ENCODE measurements at places on chromosomes 1 and 21.

GRCh38 chr1:206582971-206583706 lies 29.1 kb downstream of the EIF2D start:
- no peak for DNase-seq

DNA sequence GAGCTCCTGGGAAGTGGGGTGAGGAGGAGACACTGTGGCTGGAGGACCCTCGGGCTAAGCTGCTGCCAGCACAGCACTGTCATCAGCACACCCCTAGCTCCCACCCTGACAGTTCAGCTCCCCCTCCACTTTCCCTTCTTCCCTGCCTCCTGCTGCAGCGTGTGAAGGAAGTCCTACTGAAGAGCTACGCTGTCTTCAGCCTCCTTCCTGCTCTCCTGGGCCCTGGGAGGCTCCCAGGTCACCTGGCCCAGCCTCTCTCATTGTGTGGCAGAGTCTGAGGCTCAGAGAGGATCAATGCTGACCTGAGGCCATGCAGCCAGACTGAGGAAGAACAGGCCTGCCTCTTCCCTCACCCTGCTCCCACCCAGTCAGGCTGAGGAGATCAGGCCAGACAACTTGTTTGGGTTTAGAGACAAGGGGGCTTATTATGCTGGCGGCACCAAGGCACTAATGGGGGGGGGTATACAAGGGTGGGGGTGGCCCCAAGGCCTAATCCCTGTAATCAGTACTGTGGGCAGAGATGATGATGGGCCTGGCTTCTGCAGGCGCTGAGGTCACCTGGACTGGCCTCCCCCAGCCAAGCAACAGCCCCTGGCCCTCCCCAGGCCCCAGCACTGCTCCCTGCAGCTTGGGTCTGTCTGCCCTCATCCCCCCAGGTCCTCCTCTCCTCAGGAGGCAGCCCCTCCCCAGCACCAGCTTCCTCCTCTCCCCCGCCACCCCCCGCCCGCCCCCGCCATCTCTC lies 9.1 kb downstream of the NES start:
- no peak for DNase-seq

DNA sequence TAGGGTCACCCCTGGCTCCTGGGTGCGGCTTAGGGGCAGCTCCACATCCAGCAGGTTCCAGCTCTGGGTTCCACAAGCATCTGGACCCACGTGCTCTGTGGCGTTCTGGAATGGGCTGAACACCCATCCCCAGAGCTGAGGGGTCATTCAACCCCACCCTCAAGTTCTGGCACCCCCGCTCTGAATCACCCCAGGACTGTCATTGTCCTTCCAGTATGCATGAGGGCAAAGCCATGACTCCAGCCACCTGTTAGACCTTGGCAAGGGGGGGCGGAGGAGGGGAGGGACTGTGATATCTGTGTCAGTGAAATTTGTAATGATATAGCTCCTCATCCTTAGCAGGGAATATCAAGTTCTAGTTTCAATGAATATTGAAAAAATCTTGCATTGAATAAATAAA lies 12.3 kb downstream of the INSRR start:
- no peak for DNase-seq

GRCh38 chr1:52096216-52096615 lies 40.1 kb downstream of the BTF3L4 start:
- DNase-seq: no peak

DNA sequence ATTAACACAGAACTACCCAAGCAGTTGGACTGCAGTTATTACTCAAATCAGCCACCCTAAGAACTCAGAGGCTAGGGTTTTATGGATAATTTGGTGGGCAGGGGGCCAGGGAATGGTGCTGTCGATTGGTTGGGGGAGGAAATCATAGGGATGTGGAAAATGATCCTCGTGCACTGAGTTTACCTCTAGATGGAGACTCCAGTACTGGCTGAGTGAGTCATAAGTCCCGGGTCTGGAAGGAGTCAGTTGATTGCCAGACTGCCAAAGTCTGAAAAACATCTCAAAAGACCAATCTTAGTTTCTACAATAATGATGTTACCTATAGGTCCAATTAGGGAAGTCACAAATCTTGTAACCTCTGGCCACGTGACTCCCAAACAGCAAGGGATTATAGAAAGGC lies 257.5 kb upstream of the PRMT6 start:
- no peak for DNase-seq

DNA sequence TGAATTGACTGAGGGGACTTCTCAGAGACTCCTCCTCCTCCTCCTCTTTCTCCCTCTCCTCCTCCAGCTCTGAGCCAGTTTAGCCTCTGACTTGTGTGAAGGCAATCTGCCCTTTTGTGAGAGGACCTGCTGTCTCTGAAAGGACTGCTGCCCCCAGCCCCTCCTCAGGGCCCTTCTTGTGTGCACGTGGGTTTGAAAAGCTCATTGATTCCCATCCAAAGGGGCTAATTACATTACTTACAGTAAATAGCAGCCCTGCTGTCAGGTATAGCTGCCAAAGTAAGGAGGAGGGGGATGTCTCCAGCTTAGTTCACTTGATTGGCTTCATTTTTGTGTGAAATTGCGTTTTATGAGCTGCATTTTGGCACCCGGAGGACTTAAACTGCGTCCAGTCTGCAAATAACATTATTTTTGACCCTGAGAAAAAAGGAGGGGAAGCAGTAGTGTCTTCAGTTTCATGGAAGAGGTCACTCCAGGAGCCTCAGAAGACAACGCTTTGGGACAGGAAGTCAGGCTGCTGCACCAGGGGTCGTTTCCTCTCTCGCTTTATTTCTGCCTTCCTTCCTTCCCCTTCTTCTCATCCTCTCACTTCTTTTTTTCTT lies 1.8 kb upstream of the LHX9 start:
- no peak for DNase-seq

- DNase-seq: no peak
Observed at GRCh38 chr1:233261206-233261605, 34.3 kb downstream of the PCNX2 start.

DNA sequence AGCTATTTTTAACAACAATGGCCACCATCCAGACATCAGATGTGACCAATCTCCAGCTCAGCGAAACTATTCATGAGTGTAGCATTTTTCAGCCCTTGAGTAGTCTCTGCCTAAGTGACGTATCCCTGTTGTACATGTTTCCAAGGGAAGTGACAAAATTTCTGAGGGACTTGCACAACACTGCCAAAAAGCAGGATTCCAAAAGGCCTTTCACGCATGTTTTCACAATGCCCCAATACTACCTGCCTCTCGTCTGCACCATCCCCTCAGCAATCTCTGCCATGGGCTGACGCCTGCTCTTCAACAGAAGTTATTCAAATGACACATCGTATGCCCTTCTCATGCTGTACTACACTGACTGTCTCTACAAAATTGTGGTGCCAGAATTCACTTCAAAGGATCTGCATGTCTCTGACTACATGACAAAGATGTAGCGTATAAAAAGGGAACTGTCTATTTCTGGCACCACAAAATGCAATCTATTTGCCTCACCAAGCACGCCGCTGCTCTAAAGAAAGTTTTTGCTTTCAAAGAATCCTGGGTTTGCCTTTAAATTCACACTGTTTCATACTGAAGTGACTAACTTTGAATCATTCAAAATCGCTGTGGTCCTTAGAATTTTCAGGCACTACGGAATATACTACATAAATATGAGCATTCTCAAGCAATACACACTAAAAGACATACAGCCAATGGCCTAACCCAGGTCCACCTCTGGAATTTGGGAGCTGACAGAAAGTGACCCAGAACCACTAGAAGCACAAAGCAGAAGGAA lies 32.9 kb downstream of the JAK1 start:
- DNase-seq: no peak

DNA sequence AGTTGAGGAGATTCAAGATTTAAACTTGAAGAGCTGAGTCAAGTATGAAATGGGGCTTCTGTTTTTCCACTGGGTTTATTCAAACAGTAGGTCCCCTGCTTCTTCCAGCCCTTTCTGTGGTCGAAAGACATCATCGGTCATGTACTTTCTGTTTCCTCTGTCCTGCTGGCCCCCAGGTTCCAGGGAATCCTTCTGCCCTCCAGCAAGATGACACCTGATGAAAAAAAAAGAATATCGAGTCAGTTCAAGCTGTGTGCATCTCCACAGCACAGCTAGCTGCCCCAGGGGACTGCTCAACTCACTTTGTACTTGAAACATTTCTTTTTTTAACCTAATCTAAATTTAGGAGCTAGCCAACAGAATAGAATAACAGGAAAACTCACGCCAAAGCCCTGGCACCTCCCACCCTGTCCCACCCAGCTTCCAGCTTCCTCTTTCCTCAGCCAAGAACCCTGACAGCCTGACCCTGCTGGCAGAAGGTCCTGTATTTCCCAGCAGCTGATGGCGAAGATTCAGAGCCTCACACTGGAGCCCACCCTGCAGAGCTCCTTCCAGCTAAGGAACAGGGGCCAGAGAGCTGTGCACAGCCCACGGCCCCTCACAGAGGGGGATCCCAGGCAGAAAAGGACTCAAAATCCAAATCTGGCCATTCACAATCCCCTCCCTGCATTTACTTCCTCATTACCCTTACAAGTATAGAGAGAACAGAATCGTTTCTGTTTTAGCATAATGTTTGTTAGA lies 176.5 kb downstream of the PSMG1 start:
- DNase-seq: no peak

- no peak for DNase-seq
Observed at GRCh38 chr1:78044796-78045562, 787 bp upstream of the GIPC2 start.

GRCh38 chr1:67645495-67646144 lies 39.4 kb upstream of the GADD45A start:
- no peak for DNase-seq

- DNase-seq: no peak
Observed at GRCh38 chr1:60866226-60866900, 216.0 kb upstream of the NFIA start.

- DNase-seq: no peak
Observed at GRCh38 chr1:203427451-203427850, 48.2 kb upstream of the PRELP start.

GRCh38 chr1:45806129-45806528 lies 2.7 kb downstream of the MAST2 start:
- no peak for DNase-seq
